ENCODE measurements at places on chromosomes 7 and 10.

GRCh38 chr10:89937494-89937893, 236.1 kb downstream of the KIF20B start:
- DNase-seq = no peak

GRCh38 chr7:13034693-13035092, 347.3 kb downstream of the ARL4A start:
- DNase-seq = no peak

- DNase-seq = no peak
Observed at GRCh38 chr7:70316745-70317144, 718.5 kb downstream of the AUTS2 start.

DNA sequence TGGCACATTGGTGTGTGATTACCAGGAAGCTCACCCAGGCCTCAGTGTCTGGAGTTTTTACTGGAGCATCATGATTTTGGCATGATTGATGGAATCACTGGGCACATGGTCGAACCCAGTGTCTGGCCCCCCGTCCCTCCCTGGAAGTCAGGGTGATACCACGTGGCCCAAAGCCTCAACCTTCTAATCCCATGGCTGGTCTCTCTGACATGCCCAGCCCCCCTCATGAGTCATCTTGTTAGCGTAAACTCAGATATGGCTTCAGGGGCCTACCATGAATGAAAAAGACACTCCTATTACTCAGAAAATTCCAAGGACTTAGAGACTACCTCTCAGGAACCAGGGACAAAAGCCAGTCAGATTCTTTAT, 109.3 kb downstream of the GRK5 start:
- no peak for DNase-seq

GRCh38 chr7:130415006-130415405, 25.8 kb downstream of the CEP41 start:
- no peak for DNase-seq

GRCh38 chr7:141562543-141562942, 11.3 kb downstream of the AGK start:
- DNase-seq = no peak

- DNase-seq = no peak
Observed at GRCh38 chr7:114426824-114427223, 12.2 kb downstream of the FOXP2 start.

DNA sequence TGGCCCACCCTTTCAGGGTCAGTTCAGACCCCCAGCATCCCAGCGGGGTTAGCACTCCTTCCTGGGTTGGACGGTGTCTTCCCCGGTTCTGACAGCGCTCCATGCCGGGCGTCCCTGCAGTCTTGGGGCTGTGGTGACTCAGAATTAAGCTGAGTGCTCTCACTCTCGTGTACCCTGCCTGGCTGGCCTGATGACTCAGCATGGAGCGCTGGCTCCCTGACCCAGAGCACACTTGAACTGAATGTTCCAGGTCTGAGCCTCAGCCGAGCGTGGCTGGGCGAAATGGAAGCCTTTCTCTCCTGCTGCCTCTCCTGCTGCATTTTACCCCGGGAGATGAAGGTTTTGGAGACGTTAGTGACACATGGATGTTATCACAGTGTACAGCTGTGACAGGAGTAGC, 7.1 kb downstream of the BAG3 start:
- DNase-seq = no peak

DNA sequence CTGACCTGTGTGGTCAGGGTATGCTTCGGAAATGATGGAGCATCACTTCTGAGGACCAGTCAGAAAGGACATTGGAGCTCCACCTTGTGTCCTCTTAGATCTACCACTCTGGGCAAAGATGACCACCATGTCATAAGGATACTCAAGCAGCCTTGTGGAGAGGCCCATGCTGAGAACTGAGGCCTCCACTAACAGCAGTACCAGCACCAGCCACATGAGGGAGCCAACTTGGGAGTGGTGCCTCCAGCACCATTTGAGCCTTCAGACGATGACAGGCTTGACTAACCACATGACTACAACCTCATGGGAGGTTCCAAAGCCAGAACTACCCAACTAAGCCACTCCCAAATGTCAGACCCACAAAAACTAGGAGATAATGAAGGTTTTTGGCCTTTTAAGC, 116.0 kb downstream of the NPTX2 start:
- DNase-seq = peak; percentile 11

DNA sequence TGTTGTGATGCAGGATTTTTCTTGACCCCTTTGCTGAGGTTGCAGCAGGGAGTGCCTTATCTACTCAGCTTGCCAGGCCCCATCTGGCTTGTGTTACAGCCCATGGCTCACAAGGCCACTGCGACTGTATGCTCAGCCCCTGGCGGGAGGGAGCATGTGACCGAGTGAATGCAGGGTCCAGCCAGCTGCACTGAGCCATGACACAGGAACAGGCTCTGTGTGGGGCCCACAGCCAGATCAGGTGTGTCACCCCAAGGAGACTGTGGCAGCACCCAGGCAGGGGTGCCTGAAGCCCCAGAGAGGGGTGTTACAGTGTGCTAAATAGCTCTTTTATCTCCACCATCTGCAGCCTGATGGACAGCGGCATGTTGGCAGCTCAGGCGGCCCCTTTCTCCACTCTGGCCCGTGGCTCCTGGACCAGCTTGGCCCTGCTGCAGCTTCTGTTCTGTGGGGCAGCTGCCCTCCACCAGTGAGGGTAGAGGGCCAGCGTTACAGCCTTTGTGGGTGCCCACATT, 2.6 kb upstream of the PCBD1 start:
- no peak for DNase-seq

GRCh38 chr7:146660839-146661238, 544.2 kb downstream of the CNTNAP2 start:
- no peak for DNase-seq
